ENCODE measurements at places on chromosomes 5 and 9.

GRCh38 chr5:166781737-166782136, 1509.7 kb upstream of the WWC1 start:
- no peak for DNase-seq

GRCh38 chr5:4880304-4880741, 259.8 kb upstream of the ADAMTS16 start:
- no peak for DNase-seq

- no peak for DNase-seq
These were observed 31.8 kb upstream of the C7 start for GRCh38 chr5:40877371-40877988.

GRCh38 chr9:83342006-83342405, 196.2 kb downstream of the FRMD3 start:
- no peak for DNase-seq

DNA sequence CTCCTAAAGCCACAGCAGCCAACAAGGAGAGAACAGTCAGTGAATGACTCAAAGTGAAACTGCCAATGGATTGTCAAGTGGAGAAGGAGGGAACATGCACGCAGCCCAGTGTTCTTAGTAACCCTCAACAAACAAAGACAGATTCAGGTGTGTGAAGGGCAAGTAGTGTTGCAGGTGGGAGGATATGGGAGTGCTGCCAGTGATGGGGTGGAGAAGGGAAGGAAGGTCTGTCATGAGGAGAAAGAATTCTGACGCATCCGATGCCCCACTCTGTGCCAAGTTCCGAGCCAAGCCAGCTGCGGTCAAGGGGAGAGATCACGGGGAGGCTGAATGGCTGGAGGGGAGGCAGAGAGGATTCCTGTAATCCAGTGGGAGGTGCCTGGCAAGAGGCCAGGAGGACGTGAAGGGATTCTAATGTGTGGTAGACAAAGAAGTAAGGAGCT, 56.5 kb downstream of the CAST start:
- peak; percentile 56 for DNase-seq

GRCh38 chr5:31901807-31902530, 263.0 kb downstream of the PDZD2 start:
- no peak for DNase-seq

DNA sequence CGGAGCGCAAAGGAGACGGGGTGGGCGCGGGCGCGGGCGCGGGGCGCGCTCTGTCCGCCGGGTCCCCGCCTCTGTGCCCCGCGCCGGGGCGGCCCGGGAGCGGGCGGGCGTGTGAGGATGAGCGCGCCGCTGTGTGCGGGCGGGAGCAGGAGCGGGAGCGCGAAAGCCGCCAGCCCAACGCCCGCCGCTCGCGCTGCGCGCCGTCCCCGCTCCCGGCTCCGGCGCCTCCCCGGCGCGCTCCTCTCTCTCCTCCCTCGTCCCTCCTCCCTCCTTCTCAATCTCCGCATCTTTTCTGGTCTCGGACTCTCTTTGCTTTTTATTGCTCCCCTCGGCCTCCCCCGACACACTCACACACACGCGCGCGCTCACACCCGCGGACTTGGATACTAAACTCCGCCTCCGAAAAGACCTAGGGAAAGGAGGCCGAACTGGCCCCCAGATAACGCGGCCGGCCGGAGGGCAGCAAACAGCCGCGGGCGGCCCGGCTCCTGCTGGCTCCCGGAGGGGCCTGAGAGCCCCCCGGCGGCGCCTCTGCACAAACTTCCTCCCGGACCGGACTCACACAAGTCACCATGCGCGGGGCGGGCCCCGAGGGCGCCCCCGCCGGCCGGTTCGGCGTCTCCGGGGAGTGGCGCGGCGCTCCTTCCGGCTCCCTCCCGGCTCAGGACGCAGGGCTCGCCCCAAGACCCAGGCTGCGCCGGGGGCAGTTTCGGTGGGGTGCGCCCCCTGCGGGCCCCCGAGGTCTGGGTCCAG, at the start of gene FIBCD1:
TSS of gene FIBCD1 (minus strand) at position 596 of the 753 bp plus-strand sequence. CDS start 640 bp downstream, outside the sequence.
- peak; percentile 8 for DNase-seq

- no peak for DNase-seq
These were observed 319.2 kb downstream of the ENC1 start for GRCh38 chr5:74321326-74321725.

GRCh38 chr5:157148734-157149615, 6.3 kb upstream of the MED7 start:
- DNase-seq: peak; percentile 82

DNA sequence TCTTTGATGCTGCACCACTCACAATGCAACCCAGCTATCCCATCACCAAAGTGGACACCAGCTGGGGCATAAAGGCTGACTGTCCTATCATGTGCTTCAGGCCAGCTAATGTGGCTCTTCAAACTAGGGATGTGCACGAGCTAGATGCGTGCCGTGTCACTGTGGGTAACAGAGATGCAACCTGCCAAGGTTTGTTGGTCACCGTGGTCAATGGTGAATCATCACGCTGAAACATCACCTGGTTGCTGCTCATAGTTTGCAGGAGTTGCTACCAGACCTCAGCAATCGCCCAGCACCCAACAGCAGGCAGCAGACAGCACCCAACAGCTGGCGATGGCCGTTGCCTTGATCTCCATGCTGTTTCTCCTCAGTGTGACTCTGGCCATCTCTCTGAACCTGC, 2.1 kb upstream of the PCDHGA1 start:
- DNase-seq: no peak

- DNase-seq: no peak
These were observed 64.1 kb downstream of the SEMA4D start for GRCh38 chr9:89433826-89434225.

GRCh38 chr9:134227451-134228411, 63.4 kb upstream of the RNU6ATAC start:
- no peak for DNase-seq

DNA sequence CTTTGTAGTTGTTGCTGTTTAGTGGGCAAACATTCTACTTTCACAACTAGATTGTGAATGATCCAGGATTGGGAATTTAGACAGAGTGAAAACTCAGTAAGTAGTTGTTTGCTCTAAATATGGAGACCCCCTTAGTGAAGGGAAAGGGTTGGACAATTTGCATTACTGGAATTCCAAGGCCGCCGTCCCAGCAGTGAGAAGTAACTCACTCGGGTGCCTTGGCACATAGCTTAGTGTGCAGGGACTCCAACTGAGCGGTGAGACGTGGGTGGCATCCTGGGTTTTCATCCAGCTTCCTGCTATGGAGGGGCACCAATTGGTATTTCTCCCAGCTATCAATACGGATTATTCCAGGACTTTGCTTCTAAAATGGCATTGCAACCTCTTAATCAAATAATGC, 69.7 kb upstream of the FCN1 start:
- no peak for DNase-seq

DNA sequence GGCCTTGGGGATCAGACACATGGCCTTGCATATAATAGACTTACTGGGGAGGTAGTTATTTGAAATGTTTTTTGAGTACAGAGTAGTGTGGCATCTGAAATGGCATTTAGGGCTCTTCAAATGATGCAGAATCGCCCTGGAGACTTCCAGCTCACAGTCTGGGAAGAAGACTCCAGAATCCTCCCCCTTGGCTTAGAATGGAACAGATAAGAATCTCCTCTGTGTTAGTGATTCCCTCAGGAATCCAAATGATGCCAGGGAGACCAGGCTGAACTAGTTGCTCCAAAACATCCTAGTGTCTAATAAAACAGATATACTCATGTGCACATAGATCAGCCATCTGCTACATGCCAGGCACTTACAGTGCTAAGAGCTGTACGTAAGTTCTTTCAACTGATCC, 38.6 kb upstream of the SMC5 start:
- no peak for DNase-seq

DNA sequence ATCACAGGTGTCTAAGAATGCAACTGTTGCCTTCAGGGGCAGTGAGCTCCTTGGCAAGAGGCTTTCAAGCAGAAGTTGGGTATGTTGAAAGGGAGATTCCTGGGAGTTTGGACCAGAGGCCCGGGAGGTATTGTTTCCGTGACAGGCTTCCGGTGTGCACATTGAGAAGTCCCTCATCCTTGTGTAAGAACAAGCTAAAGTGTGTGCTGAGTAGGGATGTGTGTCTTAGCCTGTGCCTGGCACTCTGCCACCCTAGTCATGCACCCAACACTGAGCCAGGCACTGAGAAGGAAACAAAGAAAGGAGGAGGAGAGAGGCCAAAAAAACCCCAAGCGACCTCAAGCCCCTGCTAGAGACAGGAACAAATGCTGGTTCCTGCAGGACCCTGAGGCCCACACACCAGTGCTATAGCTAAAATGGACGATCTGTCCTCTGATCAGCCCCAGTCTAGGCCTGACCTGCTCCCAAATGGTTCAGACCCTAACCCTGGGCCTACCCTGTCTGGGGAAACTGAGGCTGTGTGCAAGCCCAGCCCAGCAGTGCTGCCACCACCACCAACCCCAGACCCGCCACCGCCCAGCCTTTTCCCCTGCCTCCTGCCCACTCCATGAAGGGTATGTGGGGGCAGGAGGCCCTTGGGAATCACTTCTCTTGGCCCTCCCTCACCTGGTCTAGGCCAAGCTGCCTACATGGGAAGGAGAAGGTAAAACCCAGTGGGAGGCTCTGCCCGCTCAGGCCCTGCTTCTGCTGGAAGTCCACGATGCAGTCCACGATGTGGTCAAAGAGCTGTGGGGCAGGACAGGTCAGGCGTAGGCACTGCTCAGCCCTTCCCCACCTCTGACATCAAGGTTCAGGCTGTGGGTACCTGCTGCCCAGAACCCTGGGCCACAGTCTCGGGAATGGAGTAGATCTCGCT, 12.6 kb downstream of the HK3 start:
- DNase-seq: no peak

- DNase-seq: no peak
These were observed 99.0 kb downstream of the TRIM36 start for GRCh38 chr5:115070737-115071136.

GRCh38 chr5:135691044-135691443, 112.3 kb upstream of the CXCL14 start:
- DNase-seq: no peak

GRCh38 chr5:149931992-149932436, 12.6 kb downstream of the PDE6A start:
- DNase-seq: peak; percentile 44

DNA sequence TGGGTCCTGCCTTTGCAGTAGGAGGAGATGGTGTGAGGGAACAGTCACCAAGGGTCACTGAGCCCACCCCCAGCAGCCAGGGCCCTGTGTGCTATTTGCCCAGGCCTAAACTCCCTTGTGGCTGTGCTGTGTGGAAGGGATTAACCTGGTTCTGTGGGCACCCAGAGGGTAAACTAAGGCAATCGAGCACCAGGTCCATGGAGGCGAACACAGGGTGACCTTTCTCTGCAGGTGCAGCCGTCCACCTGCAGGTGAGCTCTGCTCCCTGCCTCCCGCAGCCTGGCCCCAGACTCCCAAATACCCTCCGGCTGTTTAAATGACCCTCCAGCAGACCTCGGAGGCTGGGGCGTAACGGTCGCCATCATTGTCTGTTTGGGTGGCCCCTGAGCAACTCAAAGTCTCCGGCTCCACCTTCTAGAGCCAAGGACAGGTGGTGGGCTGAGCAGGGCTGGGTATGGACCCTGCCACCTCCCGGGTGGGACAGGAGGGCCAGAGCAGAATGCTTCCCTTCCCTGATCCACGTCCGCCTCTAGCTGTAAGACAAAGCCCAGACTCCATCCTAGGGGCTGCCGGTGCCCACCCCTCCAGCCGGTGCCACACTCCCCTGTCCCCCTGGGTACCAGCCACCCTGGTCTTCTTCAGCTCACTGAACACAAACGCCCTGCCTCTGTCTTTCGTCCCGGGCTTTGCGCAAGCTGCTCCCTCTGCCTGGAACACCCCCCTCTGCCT, 34.1 kb upstream of the FIBCD1 start:
- DNase-seq: no peak

- no peak for DNase-seq
These were observed 125.9 kb downstream of the SYK start for GRCh38 chr9:90927496-90927895.

All from NCI-H345 (cell line).